Calu3 (cell line): ENCODE measurements at places on chromosomes 3 and 15. TPM values are rescaled to one million over a fixed set of nuclear protein-coding genes. Genes with fewer than 3 reads are reported as not detected.

The SMCO1 gene
- total RNA-seq = not detected in 2 replicates

DNA sequence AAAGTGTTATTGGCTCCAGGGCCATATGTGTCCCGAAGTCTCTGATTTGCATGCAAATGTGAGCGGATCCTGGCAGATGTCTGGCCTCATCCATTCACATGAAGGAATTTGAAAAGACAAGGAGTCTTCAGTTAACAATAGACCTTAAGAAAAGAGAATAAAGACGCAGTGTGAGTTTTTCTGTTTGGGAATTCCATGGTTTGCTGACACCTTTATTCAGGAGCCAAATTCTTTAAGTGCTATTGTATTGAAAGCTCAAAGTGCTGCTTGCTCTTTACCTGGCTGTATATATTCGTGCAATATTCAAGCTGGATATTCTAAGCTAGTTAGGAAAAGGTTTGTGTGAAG is 2.2 kb downstream of the LRRN1 start:
- H3K36me3 ChIP-seq = peaks cover 32% of the 10 kb centered on the region
- DNase-seq = no peak
- H3K4me3 ChIP-seq = peak overlapping the region; percentile 91
- H3K4me1 ChIP-seq = no peaks in the 10 kb centered on the region
- H3K27ac ChIP-seq = no peak overlapping the region

The FSTL1 gene
- 10.0 and 18.5 TPM in 2 replicates for total RNA-seq

GRCh38 chr15:90816401-90817116 is 51.8 kb upstream of the FURIN start:
- H3K4me3 ChIP-seq = no peak overlapping the region
- no peaks in the 10 kb centered on the region for H3K36me3 ChIP-seq
- peaks cover 9% of the 10 kb centered on the region for H3K27me3 ChIP-seq
- no peaks in the 10 kb centered on the region for H3K4me1 ChIP-seq
- no peak overlapping the region for H3K27ac ChIP-seq

The LTK gene
- 0.24 and 0.32 TPM in 2 replicates for total RNA-seq

DNA sequence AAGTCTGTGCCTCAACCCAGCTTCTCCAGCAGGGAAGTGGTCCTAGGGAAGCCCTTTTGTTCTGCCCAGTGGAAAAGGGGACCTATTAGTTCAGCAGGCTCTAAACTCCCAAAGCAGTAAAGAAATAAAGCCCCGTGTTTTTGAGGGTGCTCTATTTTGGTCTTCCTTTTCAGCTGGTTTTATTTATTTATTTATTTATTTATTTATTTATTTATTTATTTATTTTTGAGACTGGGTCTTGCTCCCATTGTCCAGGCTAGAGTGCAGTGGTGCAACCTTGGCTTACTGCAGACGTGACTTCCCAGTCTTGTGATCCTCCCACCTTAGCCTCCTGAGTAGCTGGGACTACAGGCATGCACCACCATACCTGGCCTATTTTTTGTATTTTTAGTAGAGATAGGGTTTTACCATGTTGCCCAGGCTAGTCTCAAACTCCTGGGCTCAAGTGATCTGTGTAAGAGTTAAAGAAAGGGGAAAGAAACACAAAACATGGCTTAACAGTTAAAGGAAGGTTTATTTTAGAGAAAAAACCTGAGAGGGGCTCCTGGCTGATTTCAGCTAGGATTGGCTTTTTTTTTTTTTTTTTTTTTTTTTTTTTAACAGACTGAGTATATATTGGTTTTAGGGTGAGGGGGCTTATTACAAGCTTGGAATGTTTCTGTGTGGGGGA is 154.6 kb downstream of the CLSTN2 start:
- no peak for DNase-seq
- H3K4me1 ChIP-seq = no peaks in the 10 kb centered on the region
- no peaks in the 10 kb centered on the region for H3K36me3 ChIP-seq

The SERPINI1 gene
- total RNA-seq = 1.9 and 2.2 TPM in 2 replicates

The KAT2B gene
- total RNA-seq = 12.0 and 13.8 TPM in 2 replicates

DNA sequence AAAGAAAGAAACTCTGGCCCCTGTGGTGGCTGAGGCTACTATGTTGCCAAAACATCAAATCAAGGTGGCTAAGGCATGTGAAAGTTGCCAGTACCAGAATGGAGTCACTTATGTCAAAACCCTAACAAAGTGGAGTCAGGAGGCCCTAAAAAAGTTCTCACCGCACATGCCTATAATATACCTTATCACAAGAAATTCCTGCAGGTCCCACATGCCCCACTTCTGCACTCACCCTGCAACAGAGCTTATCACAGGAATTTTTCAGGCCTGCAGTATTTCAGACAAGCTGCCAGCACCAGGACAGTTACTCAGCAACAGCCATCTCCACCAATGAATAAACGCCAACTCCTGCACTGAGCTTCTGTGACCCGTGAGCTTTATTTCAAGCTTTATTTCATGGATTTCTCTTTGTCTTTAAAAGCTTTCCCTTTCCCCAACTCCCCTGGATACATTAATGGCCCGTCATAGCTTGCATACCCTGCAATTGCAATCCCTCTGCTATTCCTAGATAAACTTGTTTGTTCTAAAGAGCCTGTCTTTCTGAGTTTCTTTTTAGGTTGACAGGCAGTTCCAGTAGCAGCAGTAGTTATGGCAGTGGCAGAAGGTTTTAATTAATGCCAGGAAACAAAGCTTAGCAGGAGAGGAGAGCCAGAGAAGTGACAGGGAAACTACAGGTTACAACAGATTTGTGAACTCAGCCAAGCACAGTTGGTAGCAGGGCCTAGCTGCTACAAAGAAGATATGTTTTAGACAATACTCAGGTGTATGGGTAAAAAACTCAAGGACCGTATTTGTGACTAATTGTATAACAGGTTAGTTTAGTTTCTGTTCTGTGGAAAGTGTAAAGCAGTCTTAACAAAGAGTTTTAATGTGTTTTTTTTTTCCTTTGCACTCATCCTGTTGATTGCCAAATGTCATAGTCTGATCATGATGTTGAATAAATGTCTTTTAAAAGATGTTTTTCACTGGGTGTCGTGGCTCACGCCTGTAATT is 15.9 kb upstream of the TMEM42 start:
- no peaks in the 10 kb centered on the region for H3K4me1 ChIP-seq
- H3K27ac ChIP-seq = no peak overlapping the region
- no peak overlapping the region for H3K4me3 ChIP-seq

The ATP13A3 gene
- 229 and 237 TPM in 2 replicates for total RNA-seq

The CDC25A gene
- total RNA-seq = 15.2 and 18.2 TPM in 2 replicates

GRCh38 chr3:40588406-40588805 is 63.6 kb downstream of the ZNF621 start:
- no peak overlapping the region for H3K27ac ChIP-seq
- no peak overlapping the region for H3K4me3 ChIP-seq
- H3K27me3 ChIP-seq = peaks cover 27% of the 10 kb centered on the region
- DNase-seq = peak; percentile 24
- no peaks in the 10 kb centered on the region for H3K4me1 ChIP-seq

The CACNA1D gene
- total RNA-seq = 36.3 and 48.3 TPM in 2 replicates

DNA sequence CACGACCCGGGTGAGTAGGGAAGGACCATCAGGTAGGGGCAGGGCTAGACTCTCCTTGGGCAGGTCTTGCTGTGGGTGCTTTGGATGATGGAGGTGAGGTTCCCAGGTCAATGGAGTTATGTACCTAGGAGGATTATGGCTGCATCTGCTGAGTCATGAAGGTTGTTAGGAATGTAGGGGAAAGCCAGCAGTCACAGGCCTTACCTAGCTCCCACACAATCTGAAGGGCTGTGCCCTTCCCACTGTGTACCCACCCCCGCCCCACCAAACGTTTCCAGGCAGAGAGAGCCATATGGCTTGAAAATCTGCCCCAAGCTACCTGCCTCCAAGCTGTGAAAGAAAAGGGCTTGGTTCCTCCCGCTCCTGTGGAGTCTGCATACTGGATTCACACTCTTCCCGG is 573.4 kb upstream of the DPPA4 start:
- H3K27me3 ChIP-seq = no peaks in the 10 kb centered on the region
- H3K27ac ChIP-seq = no peak overlapping the region
- H3K4me3 ChIP-seq = no peak overlapping the region
- DNase-seq = no peak

The THPO gene
- not detected in 2 replicates for total RNA-seq

- DNase-seq = no peak
- H3K36me3 ChIP-seq = no peaks in the 10 kb centered on the region
- H3K4me1 ChIP-seq = no peaks in the 10 kb centered on the region
- no peaks in the 10 kb centered on the region for H3K27me3 ChIP-seq
These were observed 85.0 kb downstream of the FAM81A start for GRCh38 chr15:59522988-59523461.

- no peaks in the 10 kb centered on the region for H3K36me3 ChIP-seq
- peak overlapping the region; percentile 8 for H3K4me3 ChIP-seq
- no peaks in the 10 kb centered on the region for H3K27me3 ChIP-seq
- DNase-seq = no peak
- H3K4me1 ChIP-seq = peaks cover 31% of the 10 kb centered on the region
These were observed 719.3 kb upstream of the SGO1 start for GRCh38 chr3:20905210-20905805.

- no peaks in the 10 kb centered on the region for H3K4me1 ChIP-seq
- no peaks in the 10 kb centered on the region for H3K36me3 ChIP-seq
- no peak overlapping the region for H3K4me3 ChIP-seq
- no peak for DNase-seq
- H3K27me3 ChIP-seq = peaks cover 61% of the 10 kb centered on the region
These were observed 5.0 kb upstream of the MYL3 start for GRCh38 chr3:46868287-46868686.

- H3K27ac ChIP-seq = no peak overlapping the region
- H3K4me1 ChIP-seq = no peaks in the 10 kb centered on the region
- H3K27me3 ChIP-seq = no peaks in the 10 kb centered on the region
- H3K36me3 ChIP-seq = no peaks in the 10 kb centered on the region
- no peak for DNase-seq
- no peak overlapping the region for H3K4me3 ChIP-seq
These were observed 114.0 kb upstream of the OSTN start for GRCh38 chr3:191085091-191085490.

DNA sequence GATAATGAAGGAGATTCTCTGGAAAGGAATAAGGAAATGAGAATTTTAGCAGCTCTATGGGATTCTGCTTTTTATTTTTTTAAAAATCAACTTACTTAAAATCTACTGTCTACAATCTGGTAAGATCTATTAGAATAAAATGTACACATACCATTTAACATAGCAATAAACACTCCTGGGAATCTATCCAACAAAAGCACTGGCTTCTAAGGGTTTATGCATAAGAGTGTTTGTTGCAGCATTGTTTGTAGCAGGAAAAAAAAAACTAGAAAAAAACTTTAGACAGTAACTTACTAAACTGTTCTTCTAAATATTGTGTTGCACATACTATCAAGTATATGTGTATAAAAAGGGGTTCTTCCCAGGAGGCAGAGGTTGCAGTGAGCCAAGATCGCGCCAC is 15.7 kb upstream of the RBP1 start:
- no peak for DNase-seq
- no peak overlapping the region for H3K4me3 ChIP-seq
- H3K36me3 ChIP-seq = no peaks in the 10 kb centered on the region
- H3K4me1 ChIP-seq = peaks cover 20% of the 10 kb centered on the region
- peaks cover 17% of the 10 kb centered on the region for H3K27me3 ChIP-seq
